Naive B cell (primary cell): ENCODE measurements at places on chromosomes 2 and 18.

DNA sequence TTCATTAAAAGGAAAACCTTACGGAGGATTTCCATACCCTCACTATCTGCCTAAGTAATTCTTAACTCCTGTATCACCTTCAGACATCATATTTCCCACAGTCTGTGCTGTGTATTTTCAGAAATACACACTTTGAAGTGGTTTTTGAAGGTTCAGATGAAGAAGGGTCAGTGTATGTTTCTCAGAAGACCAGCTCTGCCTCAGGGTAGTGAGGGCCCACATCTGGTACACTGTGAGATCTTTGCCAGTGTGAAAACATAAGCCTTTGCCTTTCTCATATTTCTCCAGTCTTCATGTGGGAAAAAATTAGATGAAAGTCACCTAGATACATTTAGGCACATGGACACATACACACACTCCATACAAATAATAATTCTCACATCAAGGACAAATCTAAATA is 408.4 kb downstream of the RIT2 start:
- DNase-seq: no peak

DNA sequence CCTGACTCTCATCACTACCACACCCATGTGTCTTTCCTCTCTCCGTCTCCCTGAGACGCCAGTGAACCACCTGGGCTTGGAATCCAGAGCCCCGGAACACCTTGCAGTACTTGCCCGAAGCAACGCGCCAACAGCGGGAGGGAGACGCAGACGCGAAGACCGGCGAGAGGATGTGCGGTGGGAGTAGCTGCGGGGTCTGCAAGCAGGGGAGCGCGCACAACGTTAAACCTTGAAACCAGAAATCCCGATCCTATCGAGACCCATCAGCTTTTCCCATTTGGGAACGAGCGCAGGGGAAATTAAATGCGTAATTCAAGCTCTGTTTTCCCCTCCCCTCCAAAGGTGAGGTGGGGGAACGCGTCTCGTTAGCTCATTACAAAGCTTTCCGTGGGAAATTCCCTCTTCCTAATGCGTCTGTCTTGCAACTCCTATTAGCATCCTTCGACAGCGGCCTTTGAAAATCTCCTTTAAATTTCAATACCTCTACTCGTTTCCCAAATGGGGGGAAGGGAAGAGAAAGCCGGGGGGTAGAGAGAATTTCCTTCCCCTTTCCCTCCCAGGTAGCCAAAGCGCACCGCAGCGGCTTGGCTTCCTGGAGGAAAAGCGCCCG is 421 bp upstream of the CNTNAP5 start:
- no peak for DNase-seq

DNA sequence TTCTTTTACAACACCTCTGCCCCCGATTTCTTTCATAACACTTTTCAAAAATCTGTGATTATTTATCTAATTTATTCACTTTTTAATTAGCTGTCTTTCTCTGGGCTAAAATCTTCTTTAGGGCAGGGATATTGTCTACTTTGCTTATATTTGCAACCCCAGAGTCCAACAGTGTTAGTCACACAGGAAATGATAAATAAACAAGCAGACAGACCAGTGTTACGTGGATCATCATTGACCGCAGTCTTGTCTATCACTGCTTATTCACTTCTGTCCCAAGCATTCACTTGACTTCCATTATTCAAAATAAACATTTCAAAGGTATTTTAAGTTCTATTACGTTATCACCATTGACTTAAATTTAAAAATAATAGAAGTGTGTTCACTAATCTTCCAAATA is 237.6 kb upstream of the UBE2E3 start:
- DNase-seq: no peak

GRCh38 chr2:120510751-120511395 is 164.9 kb downstream of the INHBB start:
- DNase-seq: no peak
